Suppressor macrophage treated with lipopolysaccharide for 4 hours (primary cell): ENCODE measurements at places on chromosomes 16 and 17.

DNA sequence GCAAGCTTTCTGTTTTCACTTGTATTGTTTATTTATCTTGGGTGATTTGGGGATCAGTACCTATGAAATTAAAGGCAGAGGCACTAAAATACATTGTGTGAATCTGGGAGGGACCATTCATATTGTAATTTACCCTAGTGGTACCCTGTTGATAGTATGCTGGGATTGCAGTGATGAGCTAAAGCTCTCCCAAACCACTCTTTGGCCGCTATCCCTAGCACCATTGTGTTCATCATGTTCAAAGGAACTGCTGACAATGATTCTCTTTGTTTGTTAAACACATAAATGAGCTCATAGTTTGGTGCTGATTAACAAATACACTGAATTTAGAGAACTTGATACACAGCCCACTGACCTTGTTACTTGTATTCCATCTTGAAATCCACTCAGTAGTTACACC is 1469.8 kb downstream of the CDH11 start:
- DNase-seq, result no peak

GRCh38 chr16:28210264-28210663 is 1.5 kb downstream of the XPO6 start:
- no peak for DNase-seq

DNA sequence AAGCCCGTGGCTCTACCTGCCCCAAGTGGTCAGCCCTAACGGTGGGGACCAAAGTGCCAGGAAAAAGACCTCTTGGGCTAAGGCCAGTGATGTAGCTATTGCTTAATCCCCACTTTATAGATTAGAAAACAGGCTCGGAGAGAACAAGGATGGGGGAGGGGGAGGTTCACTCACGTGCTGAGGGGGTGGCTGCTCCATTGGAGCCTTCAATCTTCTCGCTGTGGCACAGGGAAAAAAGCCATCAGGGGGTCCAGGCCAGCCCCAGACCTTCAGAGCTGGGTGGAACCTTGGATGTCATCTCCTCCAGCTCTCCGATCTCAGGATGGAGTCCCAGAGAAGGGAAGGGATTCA is 45.9 kb downstream of the SRCIN1 start:
- no peak for DNase-seq

DNA sequence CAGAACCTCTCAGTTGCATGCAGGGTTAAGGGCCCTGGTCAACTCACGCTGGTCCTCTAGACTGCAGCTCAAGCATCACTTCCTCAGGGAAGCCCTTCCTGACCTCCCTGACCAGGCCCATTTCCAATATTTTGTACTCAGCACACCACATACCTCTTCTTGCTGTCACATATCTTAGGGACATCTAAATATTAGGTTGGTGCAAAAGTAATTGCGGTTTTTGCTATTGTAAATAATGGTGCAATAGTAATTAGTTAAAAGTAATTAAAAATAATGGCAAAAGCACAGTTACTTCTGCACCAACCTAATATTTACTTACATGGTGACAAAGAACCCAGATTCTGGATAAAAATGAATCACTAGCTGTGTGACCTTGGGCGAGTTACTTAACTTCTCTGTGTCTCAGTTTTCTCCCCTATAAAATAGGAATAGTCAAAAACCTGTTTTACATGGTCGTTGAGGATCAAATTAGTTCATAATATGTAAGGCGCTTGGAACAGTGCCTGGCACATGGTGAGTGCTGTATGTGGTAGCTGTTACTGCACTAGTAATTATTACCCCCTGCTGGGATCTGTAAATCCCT is 177.4 kb downstream of the PRKCB start:
- no peak for DNase-seq
